ENCODE measurements at places on chromosomes 16 and 17. TPM values are rescaled to one million over a fixed set of nuclear protein-coding genes. Genes with fewer than 3 reads are reported as not detected.

The PROCA1 gene
- total RNA-seq: 2.7 TPM

DNA sequence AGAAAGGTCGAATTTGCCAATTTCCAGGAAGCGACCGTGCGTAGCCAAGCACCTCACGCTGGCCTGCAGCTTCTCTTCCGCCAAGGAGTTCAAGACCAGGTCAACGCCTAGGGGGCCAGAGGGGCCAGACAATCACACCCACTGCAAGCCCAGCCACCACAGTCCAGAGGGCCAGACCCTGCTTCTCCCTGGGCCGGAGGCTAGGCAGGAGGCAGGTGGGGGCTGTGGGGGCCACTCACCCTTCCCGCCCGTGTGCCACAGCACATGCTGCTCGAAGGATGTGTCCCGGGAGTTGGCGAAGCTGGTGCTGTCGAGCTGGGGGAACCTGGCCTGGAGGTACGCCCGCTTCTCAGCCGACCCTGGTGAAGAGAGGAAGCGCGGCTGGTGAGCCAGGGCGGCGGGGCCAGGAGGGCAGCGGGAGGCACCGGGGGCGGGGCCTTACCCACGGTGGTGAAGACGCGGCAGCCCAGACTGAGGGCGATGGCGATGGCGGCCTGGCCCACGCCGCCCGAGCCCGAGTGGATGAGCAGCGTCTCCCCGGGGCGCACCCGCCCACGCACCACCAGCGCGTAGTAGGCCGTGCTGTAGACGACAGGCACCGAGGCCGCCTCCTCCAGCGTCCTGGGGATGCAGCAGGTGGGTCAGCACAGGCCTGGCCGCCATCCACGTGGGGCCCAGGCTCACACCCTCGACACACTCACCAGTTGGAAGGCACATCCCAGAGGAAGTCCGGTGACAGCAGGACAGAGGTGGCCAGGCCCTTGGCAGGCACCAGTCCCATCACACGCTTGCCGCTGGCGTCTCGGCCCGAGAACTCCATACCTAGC, 14.3 kb downstream of the FASN start:
- DNase-seq: no peak

DNA sequence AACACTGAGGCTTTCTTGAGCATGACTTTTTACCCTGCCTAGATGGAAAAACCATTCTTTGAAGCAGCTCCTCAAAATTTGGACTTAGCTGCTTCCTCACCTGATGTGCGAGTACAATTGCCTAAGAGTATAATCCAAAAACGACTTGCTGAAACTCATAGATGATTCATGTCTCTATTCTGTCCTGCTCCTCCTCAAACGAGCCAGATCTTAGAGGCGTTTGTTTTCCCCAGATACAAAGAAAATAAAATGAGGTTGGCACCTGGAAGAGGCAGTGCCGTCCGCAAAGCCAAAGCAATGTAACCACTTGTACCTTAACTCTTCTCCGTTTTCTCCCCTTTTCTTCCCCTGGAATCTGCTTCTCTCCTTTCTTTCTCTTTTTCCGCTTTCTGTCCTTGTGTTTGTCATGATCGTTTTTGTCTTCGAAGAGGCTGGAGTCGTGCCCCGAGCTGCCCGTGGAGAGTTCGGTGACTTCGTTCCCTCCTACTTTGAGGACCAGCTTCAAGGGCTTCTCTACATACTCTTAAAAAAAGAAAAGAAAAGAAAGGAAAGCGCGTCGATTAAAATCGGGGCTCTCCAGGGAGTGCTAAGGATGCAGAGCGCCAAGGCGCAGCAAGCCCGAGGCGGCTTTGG, 895 bp downstream of the BRD7 start:
- no peak for DNase-seq

DNA sequence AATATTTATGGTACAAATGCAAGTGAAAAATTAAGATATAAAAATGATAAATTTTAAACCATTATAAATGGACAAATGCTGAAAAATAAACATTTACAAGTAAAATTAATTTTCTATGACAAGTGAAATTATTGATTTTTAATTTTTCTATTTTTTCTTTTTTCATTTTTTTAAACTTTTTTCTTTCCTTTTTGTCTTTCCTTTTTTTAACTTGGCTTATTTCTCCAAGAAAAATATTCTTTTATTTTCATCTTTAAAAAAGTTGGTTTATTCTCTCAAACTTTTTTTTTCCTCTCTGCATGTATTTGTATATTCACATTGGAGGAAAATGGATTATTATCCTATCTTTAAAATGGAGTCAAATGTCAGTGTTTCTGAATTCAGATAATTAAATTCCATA, 3.9 kb upstream of the IGF2BP1 start:
- DNase-seq: no peak

- DNase-seq: no peak
Measured at GRCh38 chr17:80027043-80027435, 8.6 kb downstream of the TBC1D16 start.

Measured in Karpas-422 (cell line).